ENCODE measurements at places on chromosomes 3 and 15. TPM values are rescaled to one million over a fixed set of nuclear protein-coding genes. Genes with fewer than 3 reads are reported as not detected.

DNA sequence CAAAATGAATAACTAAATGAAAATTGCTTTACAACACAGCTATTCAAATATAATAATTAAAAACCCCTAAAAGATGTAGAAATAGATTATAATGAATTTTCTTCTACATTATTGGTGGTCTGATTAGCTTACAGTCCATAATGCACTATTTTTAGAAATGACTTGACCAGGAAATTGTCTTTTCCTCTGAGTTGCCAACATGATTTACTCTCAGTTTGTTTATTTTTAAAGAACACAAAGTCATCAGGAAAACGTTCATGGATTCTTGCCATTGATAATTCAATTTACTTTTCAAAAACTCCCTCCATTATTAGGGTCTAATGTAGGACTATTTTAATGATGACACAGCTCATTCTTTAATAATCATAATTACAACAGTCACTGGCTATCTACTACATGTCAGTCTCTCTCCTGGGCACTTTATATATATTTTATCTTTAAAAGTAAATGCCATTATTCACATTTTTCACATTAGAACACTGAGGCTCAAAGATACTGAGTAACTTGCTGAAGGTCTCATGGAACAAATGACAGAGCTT is 1.1 kb downstream of the TM4SF18 start:
- no peaks in the 10 kb centered on the region for H3K27me3 ChIP-seq
- H3K4me1 ChIP-seq: peaks cover 13% of the 10 kb centered on the region
- H3K27ac ChIP-seq: no peak overlapping the region
- no peak for DNase-seq
- H3K36me3 ChIP-seq: no peaks in the 10 kb centered on the region

DNA sequence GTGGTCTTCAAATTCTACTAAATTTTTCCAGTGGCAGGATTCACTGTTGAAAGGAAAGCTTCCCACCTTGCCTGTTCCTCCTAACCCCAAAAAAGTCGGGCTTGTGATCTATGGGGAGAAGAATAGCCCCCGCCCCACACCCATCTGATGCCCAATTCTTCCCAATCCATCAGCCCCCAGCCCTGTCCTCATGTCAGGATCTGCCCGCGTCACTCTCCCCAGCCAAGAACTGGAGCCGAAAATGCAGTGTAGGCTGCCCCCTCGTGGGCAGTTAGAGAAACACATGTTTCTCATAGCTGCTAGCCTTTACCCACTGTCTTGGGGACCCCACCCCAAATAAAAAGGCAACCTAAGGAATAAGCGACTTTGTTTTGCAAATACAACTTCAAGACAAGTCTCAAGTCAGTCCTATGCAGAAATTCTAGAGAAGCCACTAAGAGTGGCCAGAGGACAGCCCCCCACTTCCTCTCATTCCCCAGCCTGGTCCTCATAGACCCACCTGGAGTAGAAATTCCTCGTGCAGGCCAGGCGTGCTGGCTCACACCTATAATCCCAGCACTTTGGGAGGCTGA is 13.0 kb upstream of the CSK start:
- DNase-seq: peak; percentile 80
- H3K4me1 ChIP-seq: peaks cover 6% of the 10 kb centered on the region
- H3K27ac ChIP-seq: no peak overlapping the region
- H3K27me3 ChIP-seq: peaks cover 18% of the 10 kb centered on the region
- H3K4me3 ChIP-seq: peak overlapping the region; percentile 35

- peaks cover 35% of the 10 kb centered on the region for H3K4me1 ChIP-seq
- DNase-seq: no peak
- H3K27me3 ChIP-seq: no peaks in the 10 kb centered on the region
Observed at GRCh38 chr3:141371882-141372281, 3.6 kb downstream of the ZBTB38 start.

DNA sequence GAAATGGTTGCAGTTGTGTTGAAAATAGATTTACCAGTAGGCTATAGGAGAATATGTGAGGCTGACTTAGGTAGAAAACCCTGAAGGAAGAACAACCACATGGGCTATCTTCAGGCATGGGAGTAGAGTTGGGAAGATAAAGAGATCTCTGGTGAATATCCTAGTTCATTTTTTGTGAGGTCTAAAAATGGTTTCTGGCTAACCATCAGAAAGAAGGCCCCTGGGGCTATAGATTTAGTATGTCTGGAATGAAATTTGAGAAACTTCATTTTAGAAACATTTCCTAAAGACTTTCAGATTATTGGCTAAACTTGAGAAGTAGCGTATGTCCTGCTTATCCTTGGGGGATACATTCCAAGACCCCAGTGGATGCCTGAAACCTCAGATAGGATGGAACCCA is 148.2 kb downstream of the NAALADL2 start:
- H3K36me3 ChIP-seq: no peaks in the 10 kb centered on the region
- no peak for DNase-seq
- no peak overlapping the region for H3K4me3 ChIP-seq
- H3K4me1 ChIP-seq: peaks cover 6% of the 10 kb centered on the region

- H3K4me3 ChIP-seq: no peak overlapping the region
- no peaks in the 10 kb centered on the region for H3K4me1 ChIP-seq
- DNase-seq: no peak
- H3K27me3 ChIP-seq: peaks cover 5% of the 10 kb centered on the region
Observed at GRCh38 chr3:148751461-148751860, 53.8 kb downstream of the AGTR1 start.

GRCh38 chr3:197485143-197485542 is 70.6 kb downstream of the BDH1 start:
- H3K27ac ChIP-seq: no peak overlapping the region
- H3K4me3 ChIP-seq: no peak overlapping the region
- no peak for DNase-seq
- peaks cover 32% of the 10 kb centered on the region for H3K4me1 ChIP-seq
- H3K27me3 ChIP-seq: no peaks in the 10 kb centered on the region

GRCh38 chr3:124813541-124813940 is 73.6 kb downstream of the ITGB5 start:
- peaks cover 23% of the 10 kb centered on the region for H3K4me1 ChIP-seq
- DNase-seq: no peak
- peak overlapping the region; percentile 56 for H3K27ac ChIP-seq
- H3K4me3 ChIP-seq: no peak overlapping the region
- peaks cover 17% of the 10 kb centered on the region for H3K36me3 ChIP-seq

LRIG1 gene
- 5.5 TPM for total RNA-seq

LSAMP gene
- 34.6 TPM for total RNA-seq

CADM2 gene
- total RNA-seq: 3.1 TPM

Measured in mesothelial cell of epicardium (in vitro differentiated cells).